ENCODE measurements at places on chromosomes 7 and 10. TPM values are rescaled to one million over a fixed set of nuclear protein-coding genes. Genes with fewer than 3 reads are reported as not detected.

The EBLN1 gene
- total RNA-seq: under 0.01 TPM

The SEMA3D gene
- 25.1 TPM for total RNA-seq

The TWIST1 gene
- total RNA-seq: 12.0 TPM

The NT5C3A gene
- total RNA-seq: 31.3 TPM

The HOXA13 gene
- total RNA-seq: 0.52 TPM

The POU6F2 gene
- total RNA-seq: not detected

The FAM24B gene
- 1.0 TPM for total RNA-seq

The WNT8B gene
- not detected for total RNA-seq

The GIMAP8 gene
- 12.0 TPM for total RNA-seq

The C10orf105 gene
- not detected for total RNA-seq

The CTAGE15 gene
- under 0.01 TPM for total RNA-seq

The ACHE gene
- total RNA-seq: 36.0 TPM

The FHIP2A gene
- total RNA-seq: 23.0 TPM

The CCDC3 gene
- 13.0 TPM for total RNA-seq

The HGF gene
- 4.7 TPM for total RNA-seq

The STEAP1 gene
- total RNA-seq: 5.7 TPM

The BLNK gene
- 1.6 TPM for total RNA-seq

The PON3 gene
- 5.2 TPM for total RNA-seq

The NODAL gene
- not detected for total RNA-seq

The VSTM4 gene
- total RNA-seq: 40.7 TPM

The MUC12 gene
- not detected for total RNA-seq

The SPDYE6 gene
- not detected for total RNA-seq

The ZNF239 gene
- 9.4 TPM for total RNA-seq

The STOX1 gene
- total RNA-seq: 3.7 TPM

The PAPOLB gene
- under 0.01 TPM for total RNA-seq

The FLNC gene
- 611 TPM for total RNA-seq

The TEX36 gene
- not detected for total RNA-seq

The C7orf57 gene
- not detected for total RNA-seq

The GHRHR gene
- not detected for total RNA-seq

The PRLHR gene
- not detected for total RNA-seq

The DYDC2 gene
- not detected for total RNA-seq

The IFIT1 gene
- total RNA-seq: 34.4 TPM

The FRA10AC1 gene
- 15.1 TPM for total RNA-seq

The STEAP4 gene
- total RNA-seq: 3.7 TPM

The SGCE gene
- 184 TPM for total RNA-seq

The SUPV3L1 gene
- 22.4 TPM for total RNA-seq

The CPN1 gene
- total RNA-seq: not detected

The BLVRA gene
- 27.7 TPM for total RNA-seq

The TAX1BP1 gene
- total RNA-seq: 24.5 TPM

The SPACDR gene
- total RNA-seq: not detected

The LRRC17 gene
- 28.2 TPM for total RNA-seq

The WDR86 gene
- 4.7 TPM for total RNA-seq

The GIMAP2 gene
- total RNA-seq: 9.4 TPM

The OR6V1 gene
- not detected for total RNA-seq

The NANOS1 gene
- 2.6 TPM for total RNA-seq

The EPHB6 gene
- 1.0 TPM for total RNA-seq

The MBL2 gene
- total RNA-seq: not detected

The UCMA gene
- 1.6 TPM for total RNA-seq

The CYP3A5 gene
- 1.0 TPM for total RNA-seq

The HOXA10 gene
- 13.6 TPM for total RNA-seq

The NPC1L1 gene
- not detected for total RNA-seq

The OR2A1 gene
- total RNA-seq: under 0.01 TPM

The DLX6 gene
- not detected for total RNA-seq

Data from skeletal muscle tissue (tissue), 5 donors.